ENCODE measurements at places on chromosomes 4 and X.

- no peak for DNase-seq
Measured at GRCh38 chr4:52069571-52069970, 18.5 kb downstream of the SPATA18 start.

DNA sequence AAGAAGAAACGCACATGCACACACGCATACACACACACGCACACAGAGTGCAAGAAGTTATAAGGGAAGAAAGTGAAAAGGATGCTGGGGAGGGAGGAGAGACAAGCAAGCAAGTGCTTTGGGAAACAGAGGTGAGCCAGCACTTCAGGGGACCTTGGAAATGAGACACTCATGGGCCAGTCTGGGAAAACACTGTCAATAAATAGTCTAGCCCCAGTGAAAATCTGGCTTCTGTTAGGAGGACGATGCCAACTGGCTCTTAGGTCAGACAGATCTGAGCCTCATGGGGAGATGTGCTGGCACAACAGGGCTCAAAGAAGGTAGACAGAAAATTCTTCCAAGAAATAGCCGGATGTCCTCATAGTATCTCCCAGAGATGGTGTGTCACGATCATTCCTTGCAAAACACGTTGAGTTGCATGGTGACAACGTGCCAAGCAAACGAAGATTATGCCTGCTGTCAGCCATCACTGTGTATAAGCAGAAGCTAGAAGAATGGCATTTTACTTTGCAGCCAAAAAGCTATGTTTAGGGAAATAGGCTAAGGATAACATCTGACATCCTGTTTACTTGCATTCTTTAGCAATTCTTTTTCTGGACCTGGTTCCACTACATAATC, 557 bp upstream of the ARHGEF6 start:
- no peak for DNase-seq

GRCh38 chr4:94976371-94977011, 218.7 kb downstream of the BMPR1B start:
- DNase-seq = no peak

GRCh38 chrX:100447655-100448397, 37.8 kb upstream of the PCDH19 start:
- DNase-seq = no peak

- DNase-seq = no peak
Measured at GRCh38 chrX:104195489-104196084, 29.3 kb downstream of the FAM199X start.

DNA sequence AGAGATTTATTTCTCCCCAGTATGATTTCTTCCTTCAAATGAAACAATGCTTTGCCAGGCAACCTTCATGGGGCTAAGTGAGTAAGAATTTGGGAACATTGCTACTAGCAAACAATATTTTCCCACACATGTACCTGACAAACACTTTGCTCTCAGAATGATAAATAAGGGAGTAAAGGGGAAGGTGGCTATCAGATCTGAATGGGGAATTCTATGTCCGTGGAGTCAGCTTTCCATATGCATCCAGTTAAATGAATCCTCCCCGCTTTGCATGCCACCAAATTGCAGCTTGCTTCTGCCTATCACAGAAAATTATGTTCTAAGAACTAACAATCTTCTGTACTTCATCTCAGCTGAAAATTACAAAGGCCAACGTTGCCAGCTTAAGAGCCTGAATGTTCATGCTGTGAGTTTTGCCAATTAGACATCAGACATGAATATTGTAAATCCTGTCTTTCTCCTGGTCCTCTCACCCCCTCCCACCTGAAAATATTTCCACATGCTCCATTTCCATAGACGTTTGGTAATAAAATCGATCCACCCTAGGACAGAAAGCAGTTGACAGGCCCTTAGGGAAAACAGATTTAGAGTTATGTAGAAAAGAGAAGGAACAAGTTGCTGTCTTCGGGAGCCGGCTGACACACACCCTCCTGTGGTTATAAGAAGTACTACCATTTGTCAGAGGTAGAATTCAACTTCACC, 6.3 kb downstream of the MEPE start:
- no peak for DNase-seq

DNA sequence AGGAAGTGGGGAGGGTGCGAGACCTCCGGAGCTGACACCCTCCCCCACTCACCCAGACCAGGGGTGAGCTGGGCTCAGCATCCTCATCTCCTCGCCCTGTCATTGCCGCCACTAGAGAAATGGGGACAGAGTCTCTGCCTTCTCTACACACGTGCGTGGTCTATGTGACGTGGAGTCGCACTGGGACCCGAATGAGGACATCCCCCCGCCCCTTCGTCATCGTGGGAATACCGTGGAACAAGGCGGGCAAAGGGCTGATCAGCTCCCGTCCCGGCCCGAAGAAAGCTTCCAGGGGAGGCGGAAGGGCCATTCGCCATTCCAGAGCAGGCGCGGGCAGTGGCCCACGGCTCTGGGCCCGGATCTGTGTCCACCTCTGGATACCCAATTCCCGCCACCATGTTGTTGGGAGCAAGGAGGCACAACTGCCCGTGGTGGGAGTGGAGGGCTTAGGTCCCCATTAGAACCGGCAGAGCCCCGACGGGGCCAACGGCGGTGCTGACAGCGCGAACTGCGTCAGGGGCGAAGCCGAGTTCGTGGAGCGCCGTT, 12.0 kb downstream of the HMX1 start:
- DNase-seq = no peak

GRCh38 chr4:84325625-84326024, 173.5 kb downstream of the NKX6-1 start:
- no peak for DNase-seq

GRCh38 chr4:150782921-150783320, 201.0 kb downstream of the MAB21L2 start:
- no peak for DNase-seq

- no peak for DNase-seq
Measured at GRCh38 chr4:130486841-130487240, 1390.9 kb downstream of the C4orf33 start.

- no peak for DNase-seq
Measured at GRCh38 chrX:5774446-5774845, 454.2 kb downstream of the NLGN4X start.

DNA sequence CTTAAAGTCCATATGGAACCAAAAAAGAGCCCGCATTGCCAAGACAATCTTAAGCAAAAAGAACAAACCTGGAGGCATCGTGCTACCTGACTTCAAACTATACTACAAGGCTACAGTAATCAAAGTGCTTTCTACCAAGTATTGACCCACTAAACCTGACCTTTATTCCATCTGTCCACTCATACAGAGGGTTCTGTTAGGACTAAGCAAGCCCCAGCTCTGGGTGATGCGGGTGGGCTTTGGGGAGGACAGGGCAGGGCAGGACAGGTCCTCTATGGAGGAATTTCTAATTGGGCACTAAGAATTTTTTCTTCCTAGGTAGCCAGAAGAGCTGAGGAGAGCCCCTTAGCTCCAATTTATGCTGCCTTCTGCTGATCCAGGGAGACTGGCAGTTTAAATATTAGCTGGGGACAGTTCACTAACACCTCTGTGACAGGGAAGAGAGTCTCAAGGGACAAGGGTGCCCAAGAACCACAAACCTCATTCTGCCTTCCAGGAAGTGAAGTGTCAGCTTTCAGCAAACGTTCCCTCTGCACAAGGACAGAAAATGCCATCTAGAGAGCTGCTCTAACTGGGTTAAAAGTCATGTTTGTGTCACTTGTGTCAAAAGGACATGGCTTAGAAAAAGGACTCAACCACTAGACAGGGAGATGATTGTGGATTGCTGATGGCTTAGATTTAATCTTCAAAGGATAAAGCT, 143.2 kb downstream of the KIT start:
- DNase-seq = peak; percentile 2

DNA sequence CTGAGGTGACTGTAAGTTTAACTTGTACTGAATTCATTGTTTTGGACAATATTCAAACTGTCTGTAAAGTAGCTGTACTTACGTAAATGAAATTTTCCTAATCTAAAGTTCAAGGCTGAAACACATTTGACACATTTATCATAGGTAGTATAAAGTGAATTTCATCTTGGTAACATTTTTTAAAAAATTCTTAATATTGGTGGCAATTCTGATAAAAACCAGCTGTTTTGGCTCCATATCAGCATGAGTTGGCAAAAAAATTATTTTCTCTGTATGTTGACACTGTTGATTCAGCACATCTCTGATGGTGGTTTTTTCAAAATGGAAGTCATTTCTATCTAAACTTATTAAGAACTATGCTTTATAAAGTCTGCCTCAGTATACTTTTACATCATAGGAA, 30.9 kb downstream of the CXorf58 start:
- no peak for DNase-seq

DNA sequence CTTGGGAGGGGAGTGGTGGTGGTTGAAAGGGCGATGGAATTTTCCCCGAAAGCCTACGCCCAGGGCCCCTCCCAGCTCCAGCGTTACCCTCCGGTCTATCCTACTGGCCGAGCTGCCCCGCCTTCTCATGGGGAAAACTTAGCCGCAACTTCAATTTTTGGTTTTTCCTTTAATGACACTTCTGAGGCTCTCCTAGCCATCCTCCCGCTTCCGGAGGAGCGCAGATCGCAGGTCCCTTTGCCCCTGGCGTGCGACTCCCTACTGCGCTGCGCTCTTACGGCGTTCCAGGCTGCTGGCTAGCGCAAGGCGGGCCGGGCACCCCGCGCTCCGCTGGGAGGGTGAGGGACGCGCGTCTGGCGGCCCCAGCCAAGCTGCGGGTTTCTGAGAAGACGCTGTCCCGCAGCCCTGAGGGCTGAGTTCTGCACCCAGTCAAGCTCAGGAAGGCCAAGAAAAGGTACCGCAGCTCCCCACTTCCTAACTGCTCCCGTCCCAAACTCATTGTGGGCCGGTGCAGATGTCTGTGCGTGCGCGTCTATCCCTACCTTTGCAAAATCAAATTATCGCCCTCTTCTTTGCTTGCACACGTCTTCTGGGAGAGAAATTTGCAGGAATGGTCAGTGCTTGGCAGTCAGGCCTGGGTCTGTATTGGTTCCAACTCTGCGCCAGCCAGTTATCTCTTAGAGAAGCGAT, 533 bp downstream of the IL15 start:
- no peak for DNase-seq

DNA sequence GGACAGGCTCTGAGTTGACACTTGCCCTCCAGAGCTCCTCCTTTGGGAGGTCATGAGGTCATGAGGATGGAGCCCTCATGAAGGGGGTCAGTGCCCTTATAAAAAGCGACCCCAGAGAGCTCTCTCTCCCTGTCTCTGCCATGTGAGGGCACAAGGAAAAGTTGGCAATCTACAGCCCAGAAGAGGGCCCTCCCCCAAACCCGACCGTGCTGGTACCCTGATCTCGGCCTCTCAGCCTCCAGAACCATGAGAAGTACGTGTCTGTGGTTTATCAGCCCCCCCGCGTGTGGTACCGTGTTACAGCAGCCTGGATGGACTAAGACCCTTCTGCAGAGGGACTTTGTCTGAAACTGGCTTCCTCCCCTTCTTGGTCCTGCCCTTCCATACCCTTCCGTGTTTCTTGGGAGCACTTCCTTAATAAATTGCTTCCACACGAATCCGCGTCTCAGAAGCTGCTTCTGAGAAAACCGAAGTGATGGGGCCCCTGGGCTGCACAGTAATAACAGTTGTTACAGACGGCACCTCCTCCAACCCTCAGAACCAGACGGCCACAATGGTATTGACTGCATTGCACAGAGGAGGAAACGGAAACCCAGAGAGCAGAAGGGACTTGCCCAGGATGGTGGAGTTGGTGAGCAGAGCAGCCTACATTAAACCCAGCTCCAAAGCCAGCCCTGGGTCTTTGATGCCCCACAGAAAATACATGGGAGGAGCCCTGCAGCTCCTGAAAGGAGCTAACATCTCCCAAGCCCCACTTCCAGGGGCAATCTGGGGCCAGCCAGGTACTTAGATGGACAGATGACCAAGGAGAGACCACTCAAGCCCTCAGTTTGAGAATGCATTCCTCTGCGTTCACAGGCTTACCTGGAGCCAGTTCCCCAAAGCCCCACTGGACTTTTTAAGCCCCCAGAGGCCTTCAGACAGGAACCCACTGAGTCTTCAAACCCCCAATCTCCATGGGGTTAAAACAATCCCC, 242.7 kb downstream of the BCOR start:
- DNase-seq = no peak

DNA sequence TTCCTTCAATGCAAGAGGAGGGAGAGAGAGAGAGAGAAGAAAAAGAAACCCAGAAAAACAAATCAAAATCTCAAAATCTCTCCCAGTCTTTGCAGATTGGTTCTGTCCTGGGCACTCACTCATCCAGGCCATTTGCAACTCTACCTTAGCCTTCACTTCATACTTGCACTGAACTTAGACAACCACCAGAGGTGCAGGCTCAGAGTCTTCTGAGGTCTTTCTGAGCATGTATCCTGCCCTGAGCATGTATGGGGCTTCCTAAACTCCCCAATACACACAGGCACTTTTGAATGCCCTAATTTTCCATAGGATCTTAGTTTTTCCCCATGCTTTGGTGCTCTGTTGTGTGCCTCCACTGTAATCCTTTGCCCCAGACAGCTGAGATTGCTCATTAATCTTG, 2.9 kb downstream of the CFI start:
- DNase-seq = no peak

GRCh38 chr4:56535915-56536314, 30.3 kb downstream of the ARL9 start:
- no peak for DNase-seq

DNA sequence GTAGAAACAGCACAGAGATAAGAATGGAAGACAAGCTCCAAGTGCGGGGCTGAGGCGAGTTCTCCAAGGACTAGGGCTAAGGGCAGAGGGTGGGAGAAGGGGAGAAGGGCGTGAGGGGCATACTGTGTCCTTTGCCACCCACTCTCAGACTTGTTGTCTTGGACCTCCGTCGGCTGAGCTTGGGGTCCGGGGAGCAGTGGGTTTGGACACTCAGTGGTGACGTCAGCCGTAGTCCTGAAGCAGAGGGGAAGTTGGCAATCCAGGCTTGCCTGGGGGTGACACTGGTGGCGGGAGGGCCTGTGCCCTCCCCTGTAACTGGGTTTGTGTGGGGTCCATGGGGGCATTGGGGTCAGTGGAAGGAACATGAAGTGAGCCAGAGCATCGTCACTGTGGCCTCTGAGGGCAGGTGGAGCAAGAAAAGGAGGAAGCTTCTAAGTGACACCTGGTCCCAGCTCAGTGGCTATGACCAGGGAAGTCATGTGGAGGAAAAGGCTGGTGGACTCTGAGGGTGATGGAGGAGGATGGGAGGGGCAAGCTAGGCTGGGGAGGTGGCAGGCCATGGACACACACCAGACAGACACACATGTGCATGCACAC, 17.6 kb downstream of the CD99 start:
- DNase-seq = no peak

Measured in NCI-H187 (cell line).